ENCODE measurements at places on chromosomes 6 and 20.

- no peak for DNase-seq
Measured at GRCh38 chr20:45290677-45291355, 15.8 kb upstream of the RBPJL start.

GRCh38 chr6:167077241-167077932, 45.5 kb upstream of the CCR6 start:
- DNase-seq, result no peak

- no peak for DNase-seq
Measured at GRCh38 chr20:31355981-31356380, 12.4 kb upstream of the DEFB118 start.

- no peak for DNase-seq
Measured at GRCh38 chr6:106692819-106693208, 63.4 kb downstream of the QRSL1 start.

DNA sequence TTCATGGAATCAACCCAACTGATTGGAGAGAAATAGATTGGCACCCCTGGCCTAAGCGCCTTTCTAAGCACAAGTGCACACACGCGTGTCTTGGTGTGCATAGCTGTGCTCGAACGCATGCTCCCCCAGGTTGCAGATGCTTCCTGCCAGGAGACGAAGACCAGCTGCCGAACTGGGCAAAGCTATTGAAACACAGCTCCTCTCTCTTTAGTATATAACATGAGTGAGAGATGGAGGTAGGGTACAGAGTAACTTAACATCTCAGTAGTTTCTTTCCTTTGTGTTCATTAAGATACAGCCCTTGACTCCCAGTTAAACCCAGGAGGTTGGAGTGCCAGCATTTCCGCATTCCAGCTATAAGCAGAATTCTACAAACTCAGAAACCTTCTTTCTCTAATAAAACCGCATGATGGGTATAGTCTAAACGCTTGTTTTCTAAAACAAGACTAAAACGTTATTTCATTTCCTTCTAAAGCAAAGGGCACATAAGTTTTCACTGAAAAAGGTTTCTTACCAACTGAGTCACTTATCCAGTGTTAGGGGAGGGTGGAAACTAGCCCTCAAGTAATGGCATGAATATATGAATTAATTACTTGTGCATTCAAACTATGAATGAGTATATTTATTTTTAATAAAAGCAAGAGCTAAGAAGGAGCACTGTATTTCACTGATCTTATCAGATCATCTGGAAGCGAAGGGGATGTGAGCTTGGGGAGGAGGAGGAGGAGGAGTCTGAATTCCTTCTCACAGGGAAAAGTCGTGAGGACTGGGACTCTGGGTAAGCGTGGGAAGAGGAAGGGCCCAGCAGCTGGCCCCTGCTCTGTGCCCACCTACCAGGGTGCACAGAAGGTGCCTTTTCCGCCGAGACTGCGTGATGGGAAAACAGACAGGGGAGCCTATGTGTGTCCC, 179.2 kb downstream of the TMEM242 start:
- DNase-seq, result no peak

DNA sequence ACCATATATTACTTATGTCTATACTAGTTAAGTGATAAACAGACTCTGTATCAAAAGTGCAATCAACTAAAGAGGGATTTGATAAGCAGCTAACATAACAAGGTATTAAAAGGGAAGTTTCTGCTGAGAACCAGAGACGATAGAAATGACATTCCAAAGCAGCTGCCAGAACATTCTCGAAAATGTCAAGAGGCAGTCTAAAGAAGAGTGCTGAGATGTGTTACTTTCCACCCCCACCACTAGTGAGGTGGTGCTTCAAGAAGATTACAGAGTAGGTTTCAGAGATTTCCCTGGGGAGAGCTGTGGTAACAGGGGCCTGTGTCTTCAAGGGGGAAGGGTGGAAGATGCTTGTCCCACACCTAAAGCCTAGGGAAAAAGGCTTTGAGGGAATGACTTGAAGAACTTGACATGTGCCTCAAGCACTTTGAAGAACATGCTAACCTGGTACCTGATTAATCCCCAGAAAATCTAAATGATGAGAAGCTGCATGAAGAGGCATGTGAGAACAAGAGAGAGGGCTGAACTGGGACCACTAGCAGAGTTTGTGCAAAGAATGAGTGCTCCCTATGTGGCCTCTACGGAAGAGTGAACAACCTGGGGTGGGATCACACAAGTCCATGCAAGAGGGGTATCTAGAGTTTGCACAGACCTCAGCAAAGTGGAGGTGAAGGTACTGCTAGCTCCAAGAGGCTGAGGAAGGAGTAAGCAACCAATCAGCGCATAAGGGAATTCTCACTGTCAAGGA, 5.0 kb downstream of the FAM184A start:
- DNase-seq, result no peak

DNA sequence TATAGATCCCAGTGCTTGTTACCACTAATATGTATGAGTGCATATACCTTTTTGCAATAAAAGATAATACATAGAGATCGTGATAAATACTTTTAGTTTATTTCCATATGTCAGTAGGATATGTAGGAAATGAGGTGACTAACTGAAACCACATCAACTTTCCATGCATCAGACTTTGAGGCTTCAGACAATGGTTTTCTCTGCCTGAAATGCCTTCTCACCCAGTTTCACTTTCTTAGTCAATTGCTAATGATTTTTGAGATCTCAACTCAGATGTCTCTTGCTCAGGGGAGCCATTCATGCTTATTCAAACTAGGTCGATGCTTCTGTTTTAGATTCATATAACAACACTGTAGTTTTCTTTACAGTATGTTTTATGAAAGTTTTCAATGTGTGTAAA, 626.6 kb upstream of the ADGRB3 start:
- DNase-seq, result no peak

DNA sequence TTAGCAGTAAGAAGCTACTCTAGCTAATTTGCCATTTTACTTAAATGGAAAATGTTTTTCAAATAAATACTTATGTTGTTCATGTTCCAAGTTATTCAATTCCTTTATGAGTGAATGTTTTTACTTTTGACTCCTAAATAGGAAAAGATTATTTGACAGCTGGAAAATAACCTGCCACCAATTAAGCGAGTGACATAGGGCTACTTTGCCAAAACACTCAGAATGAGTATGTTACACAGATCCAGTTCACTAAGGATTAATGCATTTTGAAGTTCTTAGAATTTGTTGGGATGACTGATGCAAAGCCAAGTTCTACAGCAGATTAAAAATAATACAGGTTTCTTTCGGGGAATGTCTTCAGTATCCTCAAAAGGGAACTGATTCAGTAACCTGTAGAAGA, 144.4 kb downstream of the ADGRG6 start:
- no peak for DNase-seq

DNA sequence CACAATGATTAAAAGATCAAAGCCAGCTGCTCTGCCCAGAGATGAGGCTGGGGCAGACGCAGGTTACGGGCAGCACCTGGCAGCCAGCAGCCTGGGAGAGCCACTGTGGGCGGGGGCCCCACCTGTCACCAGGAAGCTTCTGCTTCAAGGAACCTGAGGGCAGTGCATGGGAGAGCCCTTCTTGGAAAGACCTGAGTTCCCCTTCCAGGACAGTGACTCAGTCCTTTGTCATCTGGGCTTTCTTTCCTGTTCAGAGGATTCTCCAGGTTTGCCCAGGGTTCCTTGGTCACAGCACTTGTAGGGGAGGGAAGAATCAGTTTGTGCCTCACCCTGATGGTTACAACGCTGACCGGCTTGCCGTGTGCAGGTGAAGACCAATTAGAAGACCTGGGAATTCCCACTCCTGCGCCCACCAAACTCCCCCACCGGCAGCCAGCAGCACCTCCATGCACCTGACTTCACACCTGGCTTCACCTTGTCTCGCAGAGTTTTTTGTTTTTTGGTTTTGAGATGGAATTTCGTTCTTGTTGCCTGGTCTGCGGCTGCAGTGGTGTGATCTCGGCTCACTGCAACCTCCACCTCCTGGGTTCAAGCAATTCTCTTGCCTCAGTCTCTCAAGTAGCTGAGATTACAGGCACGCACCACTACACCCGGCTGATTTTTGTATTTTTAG, 2.0 kb downstream of the ZBP1 start:
- no peak for DNase-seq

DNA sequence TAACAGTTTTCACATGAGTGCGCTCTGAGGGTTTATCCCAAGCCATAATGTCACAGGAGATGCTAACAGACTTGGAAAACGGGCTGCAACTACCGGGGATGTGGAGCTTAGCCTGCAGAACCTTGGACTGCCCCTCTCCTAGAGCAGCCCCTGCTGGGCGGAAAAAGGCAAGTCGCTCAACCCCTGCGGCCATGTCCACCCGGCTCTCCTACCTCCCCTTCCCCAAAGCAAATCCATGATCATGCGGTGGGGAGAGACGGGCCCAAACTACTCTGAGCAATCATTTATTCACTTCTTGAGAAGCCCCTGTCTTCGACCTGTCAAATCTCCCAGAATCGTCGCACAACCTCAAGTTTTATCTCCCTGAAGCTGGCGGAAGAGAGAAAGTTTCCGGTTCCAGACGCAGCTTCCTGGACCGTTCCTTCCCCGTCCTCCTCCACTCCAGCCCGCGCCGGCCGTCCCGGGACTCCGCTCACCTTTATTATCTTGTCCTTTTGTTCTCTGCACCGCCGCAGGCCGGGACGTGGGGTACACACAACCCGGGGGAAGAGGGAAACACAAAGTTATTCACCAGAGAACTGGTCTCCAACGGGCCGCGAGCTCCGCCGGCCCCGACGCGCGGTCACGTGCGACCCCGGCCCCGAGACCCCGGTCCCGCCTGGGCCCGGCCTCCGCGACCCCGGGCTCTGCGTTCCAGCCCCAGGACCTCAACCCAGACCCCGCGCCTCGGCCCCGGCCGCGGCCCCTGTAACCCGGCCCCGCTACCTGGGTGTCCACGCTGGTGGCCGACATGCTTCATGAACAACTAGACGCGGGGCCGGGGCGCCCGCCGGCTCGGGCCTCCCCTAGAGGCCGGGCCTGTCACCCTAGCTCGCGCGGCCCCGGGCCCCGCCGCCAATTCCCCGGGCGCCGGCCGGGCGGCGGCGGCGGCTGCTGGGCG, 560 bp downstream of the YTHDF1 start:
- DNase-seq, result no peak

DNA sequence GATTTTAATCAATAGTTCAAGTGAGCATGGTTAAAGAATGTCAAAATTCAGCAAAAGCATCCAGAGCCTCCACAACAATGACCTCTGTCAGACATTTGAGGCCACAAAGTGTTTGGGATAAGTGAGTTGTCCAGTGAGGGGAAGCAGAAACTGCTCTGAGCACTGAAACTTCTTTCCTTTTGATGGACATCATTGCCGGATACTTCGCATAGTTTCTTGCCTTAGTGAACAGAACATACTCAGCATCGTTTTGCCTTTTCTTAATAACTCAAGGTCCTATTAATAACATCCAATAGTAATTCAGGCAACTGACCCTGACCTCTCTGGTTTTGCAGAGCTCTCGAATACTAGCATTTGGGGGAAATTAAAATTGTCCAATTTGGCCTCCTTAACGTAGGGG, 78.6 kb downstream of the EDN3 start:
- no peak for DNase-seq

GRCh38 chr6:91486200-91486599, 899.3 kb upstream of the MAP3K7 start:
- DNase-seq, result no peak

DNA sequence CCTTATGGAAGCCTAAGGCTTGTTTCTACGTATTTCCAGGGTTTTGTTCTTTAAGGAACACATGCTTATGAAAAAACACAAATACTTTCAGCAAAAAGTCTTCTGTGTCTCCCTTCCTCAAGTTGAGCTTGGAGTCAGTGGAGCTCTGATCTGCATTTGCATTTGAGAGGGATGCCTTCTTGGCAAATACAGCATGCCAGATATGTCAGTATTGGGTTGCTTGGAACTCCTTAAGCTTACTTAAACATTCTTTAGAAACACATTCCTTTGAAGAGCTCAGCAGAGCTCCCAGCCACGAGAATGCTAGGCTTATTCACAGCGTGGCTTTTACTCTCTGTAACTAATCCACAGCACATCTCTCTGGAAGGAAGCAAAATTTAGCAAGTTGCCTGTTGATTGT, 68.3 kb downstream of the ANKRD6 start:
- DNase-seq, result no peak

- DNase-seq, result no peak
Measured at GRCh38 chr20:49541733-49542513, 26.0 kb downstream of the PTGIS start.

GRCh38 chr6:63493557-63493956, 78.7 kb upstream of the LOC128125822 start:
- DNase-seq, result no peak

GRCh38 chr6:91198588-91199255, 611.9 kb upstream of the MAP3K7 start:
- no peak for DNase-seq

DNA sequence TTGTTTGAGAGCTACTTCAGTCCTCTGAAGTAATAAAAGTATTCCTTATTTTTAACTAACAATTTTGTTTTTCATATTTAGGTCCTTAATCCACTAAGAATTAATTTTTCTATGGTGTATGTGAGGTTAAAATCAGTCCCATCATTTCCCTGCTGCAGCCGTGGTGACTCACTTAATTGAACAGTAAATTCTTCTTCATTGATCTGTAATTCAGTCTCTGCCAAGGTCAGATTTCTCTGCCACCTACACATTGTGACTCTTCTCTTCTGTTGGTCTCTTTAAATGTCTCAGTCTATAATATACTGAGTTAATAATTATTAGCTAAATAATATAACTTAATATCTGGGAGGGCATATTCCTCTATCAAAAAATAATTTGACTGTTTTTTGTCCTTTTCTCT, 262.3 kb downstream of the UTRN start:
- DNase-seq, result no peak

DNA sequence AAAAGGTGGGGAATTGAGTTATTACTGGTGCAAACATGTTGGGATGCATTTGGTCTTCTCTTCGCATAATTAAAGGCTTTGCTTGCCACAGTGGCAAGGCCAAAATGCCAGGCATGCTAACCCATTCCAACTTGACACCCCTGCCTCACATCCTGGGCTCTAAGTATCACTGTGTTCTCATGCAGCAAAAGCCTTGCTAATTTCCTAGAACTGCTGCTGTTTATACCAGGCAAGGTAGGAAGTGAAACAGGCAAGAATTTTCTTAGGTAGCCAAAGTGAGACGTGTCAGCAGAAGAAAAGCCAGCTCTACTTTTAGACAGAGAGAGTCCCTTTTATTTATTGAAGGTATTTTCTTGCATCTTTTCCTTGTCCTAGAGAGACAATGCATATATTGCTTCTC, 41.2 kb downstream of the LYRM2 start:
- DNase-seq, result no peak

GRCh38 chr6:154745243-154745642, 12.0 kb downstream of the SCAF8 start:
- no peak for DNase-seq

GRCh38 chr20:57922706-57923105, 212.9 kb upstream of the PMEPA1 start:
- DNase-seq, result no peak

- no peak for DNase-seq
Measured at GRCh38 chr6:158233214-158233795, 65.2 kb downstream of the GTF2H5 start.

GRCh38 chr6:83884523-83884922, 25.0 kb downstream of the CYB5R4 start:
- no peak for DNase-seq

GRCh38 chr20:57682184-57683101, 27.4 kb downstream of the PMEPA1 start:
- DNase-seq, result no peak
